ENCODE measurements at places on chromosomes 11 and 22. TPM values are rescaled to one million over a fixed set of nuclear protein-coding genes. Genes with fewer than 3 reads are reported as not detected.
A peak's percentile ranks its signal among the peaks of the same experiment; 100 is the strongest.

- H3K27ac ChIP-seq: no peak overlapping the region
- no peaks in the 10 kb centered on the region for H3K27me3 ChIP-seq
- H3K36me3 ChIP-seq: no peaks in the 10 kb centered on the region
- no peak overlapping the region for H3K4me3 ChIP-seq
Observed at GRCh38 chr11:120023120-120023519, 114.8 kb downstream of the TRIM29 start.

GRCh38 chr11:25597696-25598095 is 734.2 kb upstream of the ANO3 start:
- no peaks in the 10 kb centered on the region for H3K4me1 ChIP-seq
- no peaks in the 10 kb centered on the region for H3K36me3 ChIP-seq
- no peak overlapping the region for H3K27ac ChIP-seq
- no peak overlapping the region for H3K4me3 ChIP-seq

GRCh38 chr11:71252269-71252769 is at the start of gene SHANK2:
TSS of gene SHANK2 (minus strand) at chr11:71252577. CDS start at chr11:71147326, 105,251 bp downstream.
- no peaks in the 10 kb centered on the region for H3K36me3 ChIP-seq
- DNase-seq: no peak
- peak within 1 kb of the TSS; percentile 14 for H3K27ac ChIP-seq
- peak within 1 kb of the TSS; percentile 59 for H3K4me3 ChIP-seq
- H3K4me1 ChIP-seq: no peaks in the 10 kb centered on the region

- H3K4me3 ChIP-seq: no peak overlapping the region
- no peak overlapping the region for H3K27ac ChIP-seq
- no peaks in the 10 kb centered on the region for H3K36me3 ChIP-seq
- DNase-seq: no peak
Observed at GRCh38 chr22:36166518-36167220, 6.1 kb upstream of the APOL3 start.

- H3K36me3 ChIP-seq: peaks cover 8% of the 10 kb centered on the region
- H3K27me3 ChIP-seq: no peaks in the 10 kb centered on the region
- peak overlapping the region; percentile 29 for H3K27ac ChIP-seq
- H3K4me3 ChIP-seq: no peak overlapping the region
Observed at GRCh38 chr11:65305501-65306268, 9.0 kb upstream of the CDC42EP2 start.

DNA sequence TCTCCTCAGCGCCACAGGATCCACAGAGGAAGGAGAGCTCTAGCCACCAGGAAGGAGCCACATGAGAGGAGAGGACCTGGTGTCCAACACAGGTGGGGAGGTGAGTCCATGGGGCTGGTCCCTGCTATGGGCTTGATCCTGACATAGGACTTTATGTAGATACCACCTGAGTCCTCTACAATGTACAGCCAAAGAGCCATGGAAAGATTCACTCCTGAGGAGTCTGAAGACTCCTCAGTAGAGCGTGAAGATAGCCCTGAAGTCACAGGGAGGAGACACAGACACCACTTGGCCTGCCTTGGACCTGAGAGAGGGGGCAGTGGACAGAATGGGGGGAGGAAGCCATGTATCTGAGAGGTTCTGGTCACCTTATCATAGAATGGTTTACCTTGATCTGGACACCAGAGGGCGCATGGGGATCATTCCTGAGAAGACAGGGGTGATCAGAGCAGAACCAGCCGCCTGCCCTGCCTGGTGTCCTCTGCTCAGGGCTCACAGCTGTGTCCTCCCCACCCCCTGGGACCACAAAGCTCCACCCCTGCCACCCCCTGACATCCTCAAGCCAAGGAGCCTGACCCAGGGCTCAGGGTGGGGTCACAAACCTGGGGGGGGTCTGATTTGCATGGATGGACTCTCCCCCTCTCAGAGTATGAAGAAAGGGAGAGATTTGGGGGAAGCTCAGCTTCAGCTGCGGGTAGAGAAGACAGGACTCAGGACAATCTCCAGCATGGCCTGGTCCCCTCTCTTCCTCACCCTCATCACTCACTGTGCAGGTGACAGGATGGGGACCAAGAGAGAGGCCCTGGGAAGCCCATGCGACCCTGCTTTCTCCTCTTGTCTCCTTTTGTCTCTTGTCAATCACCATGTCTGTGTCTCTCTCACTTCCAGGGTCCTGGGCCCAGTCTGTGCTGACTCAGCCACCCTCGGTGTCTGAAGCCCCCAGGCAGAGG is 77.0 kb downstream of the ZNF280B start:
- no peaks in the 10 kb centered on the region for H3K4me1 ChIP-seq
- H3K36me3 ChIP-seq: no peaks in the 10 kb centered on the region
- H3K27me3 ChIP-seq: no peaks in the 10 kb centered on the region
- H3K4me3 ChIP-seq: no peak overlapping the region
- H3K27ac ChIP-seq: no peak overlapping the region
- DNase-seq: peak; percentile 32

- no peaks in the 10 kb centered on the region for H3K36me3 ChIP-seq
- peak overlapping the region; percentile 69 for H3K4me3 ChIP-seq
- H3K27ac ChIP-seq: no peak overlapping the region
- no peaks in the 10 kb centered on the region for H3K4me1 ChIP-seq
- DNase-seq: peak; percentile 28
Observed at GRCh38 chr22:36977401-36977861, 41.8 kb downstream of the TST start.

- no peaks in the 10 kb centered on the region for H3K27me3 ChIP-seq
- no peak overlapping the region for H3K27ac ChIP-seq
- no peaks in the 10 kb centered on the region for H3K36me3 ChIP-seq
- H3K4me1 ChIP-seq: no peaks in the 10 kb centered on the region
Observed at GRCh38 chr11:130533871-130534270, 85.4 kb downstream of the ADAMTS15 start.

DNA sequence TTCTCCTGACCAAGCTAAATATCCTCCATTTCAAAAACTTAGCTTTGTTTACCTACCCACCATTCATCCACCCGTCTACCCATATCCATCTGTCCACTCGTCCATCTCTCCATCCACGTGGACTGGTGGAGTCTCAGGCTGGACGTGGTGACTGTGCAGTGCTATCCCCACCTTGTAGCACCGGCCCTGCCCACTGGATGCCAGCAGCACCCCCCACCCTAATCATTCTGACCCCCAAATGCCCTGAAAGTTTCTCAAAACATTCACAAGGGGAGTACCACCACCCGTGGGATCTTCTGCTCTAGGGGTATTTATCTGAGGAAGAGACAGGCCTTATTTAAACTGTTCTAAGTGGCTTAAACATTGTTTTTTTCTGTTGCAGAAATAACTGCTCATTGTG is 206.4 kb downstream of the TBC1D22A start:
- DNase-seq: no peak
- H3K4me1 ChIP-seq: no peaks in the 10 kb centered on the region
- no peaks in the 10 kb centered on the region for H3K36me3 ChIP-seq
- no peak overlapping the region for H3K27ac ChIP-seq
- no peaks in the 10 kb centered on the region for H3K27me3 ChIP-seq
- no peak overlapping the region for H3K4me3 ChIP-seq

DNA sequence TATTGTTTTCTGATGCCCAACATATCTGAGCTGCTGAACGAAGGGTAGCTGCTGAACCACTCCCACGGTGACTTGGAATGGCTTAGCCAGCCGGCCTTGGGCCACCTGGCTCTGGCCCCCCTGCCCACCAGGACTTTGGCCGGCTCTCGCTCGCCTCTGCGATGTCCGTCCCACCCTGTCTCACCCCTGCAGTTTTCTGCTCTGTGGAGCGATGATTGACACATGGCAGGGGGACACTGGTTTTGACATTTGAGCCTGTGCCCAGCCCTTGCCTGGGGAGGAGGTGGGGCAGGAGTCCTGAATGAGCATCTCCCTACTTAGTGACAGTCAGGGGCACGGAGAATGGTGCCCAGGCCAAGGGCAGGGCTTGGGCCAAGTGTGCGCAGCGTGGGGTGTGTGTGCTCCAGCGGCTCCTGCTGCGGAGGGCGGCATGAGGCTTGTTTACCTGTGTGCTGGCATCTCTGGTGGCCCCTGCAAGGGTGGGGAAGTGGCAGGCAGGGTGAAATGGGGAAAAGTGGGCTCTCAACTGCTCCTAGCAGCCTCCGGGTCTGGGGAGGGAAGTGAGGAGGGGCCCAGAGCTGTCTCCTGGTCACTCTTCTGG is 15.7 kb upstream of the CDKN1C start:
- H3K4me3 ChIP-seq: peak overlapping the region; percentile 19
- DNase-seq: no peak
- H3K27me3 ChIP-seq: no peaks in the 10 kb centered on the region
- H3K4me1 ChIP-seq: peaks cover 16% of the 10 kb centered on the region
- no peaks in the 10 kb centered on the region for H3K36me3 ChIP-seq
- H3K27ac ChIP-seq: peak overlapping the region; percentile 63

GRCh38 chr11:71193431-71193830 is 58.9 kb downstream of the SHANK2 start:
- H3K27me3 ChIP-seq: no peaks in the 10 kb centered on the region
- no peak overlapping the region for H3K4me3 ChIP-seq
- DNase-seq: no peak
- H3K4me1 ChIP-seq: no peaks in the 10 kb centered on the region
- no peaks in the 10 kb centered on the region for H3K36me3 ChIP-seq

GRCh38 chr22:46077669-46078099 is 72.6 kb upstream of the PPARA start:
- peak overlapping the region; percentile 98 for H3K4me3 ChIP-seq
- H3K27me3 ChIP-seq: no peaks in the 10 kb centered on the region
- DNase-seq: peak; percentile 66
- peaks cover 43% of the 10 kb centered on the region for H3K36me3 ChIP-seq

GRCh38 chr11:116202922-116203321 is 569.9 kb downstream of the BUD13 start:
- no peak overlapping the region for H3K4me3 ChIP-seq
- no peaks in the 10 kb centered on the region for H3K4me1 ChIP-seq
- DNase-seq: no peak
- no peaks in the 10 kb centered on the region for H3K27me3 ChIP-seq
- no peak overlapping the region for H3K27ac ChIP-seq
- H3K36me3 ChIP-seq: no peaks in the 10 kb centered on the region

DNA sequence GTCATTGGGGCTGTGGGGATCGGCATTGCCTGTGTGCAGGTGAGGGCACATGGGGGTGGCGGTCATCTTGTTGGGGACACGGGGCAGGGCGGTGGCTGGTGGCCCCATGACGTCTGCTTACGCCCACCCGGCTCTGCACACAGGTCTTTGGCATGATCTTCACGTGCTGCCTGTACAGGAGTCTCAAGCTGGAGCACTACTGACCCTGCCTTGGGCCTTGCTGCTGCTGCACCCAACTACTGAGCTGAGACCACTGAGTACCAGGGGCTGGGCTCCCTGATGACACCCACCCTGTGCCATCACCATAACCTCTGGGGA is 4.4 kb downstream of the POLR2L start:
- H3K4me1 ChIP-seq: peaks cover 26% of the 10 kb centered on the region
- no peak overlapping the region for H3K27ac ChIP-seq
- H3K27me3 ChIP-seq: no peaks in the 10 kb centered on the region
- no peak for DNase-seq
- peaks cover 45% of the 10 kb centered on the region for H3K36me3 ChIP-seq
- H3K4me3 ChIP-seq: no peak overlapping the region

DNA sequence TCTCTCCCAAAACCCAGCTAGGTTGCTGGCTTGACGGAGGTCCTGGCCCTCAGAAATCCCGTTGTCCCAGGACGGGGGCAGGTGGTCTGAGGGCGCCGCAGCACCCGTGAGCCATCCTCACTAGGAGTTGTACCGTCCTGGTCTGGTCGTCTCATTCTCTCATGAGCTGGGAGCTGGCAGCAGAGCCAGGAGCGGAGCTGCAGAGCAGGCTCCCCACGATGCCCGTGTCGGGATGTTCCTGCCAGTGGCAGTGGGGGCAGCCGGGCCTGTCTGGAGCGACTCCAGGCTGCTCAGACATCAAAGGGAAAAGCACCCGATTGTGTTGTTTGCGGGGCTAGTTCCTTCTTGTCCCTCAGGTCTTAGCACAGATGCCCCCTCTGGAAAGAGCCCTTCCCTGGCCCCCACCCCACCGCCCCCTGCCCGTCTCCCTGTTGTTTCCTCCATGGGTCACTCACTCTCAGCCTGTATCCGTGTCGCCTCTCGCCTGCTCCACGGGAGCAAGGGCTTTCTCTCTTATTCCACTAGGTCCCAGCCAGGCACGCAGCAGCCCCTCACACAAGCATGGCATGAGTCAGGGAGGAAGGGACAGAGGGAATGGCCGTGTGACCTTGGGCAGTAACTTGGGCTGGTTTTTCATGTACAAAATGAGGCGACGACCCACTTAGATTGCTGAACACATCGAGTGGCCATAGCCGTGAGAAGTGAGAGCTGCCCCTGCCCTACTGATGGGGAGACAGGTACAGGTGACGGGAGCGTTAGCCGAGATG is 23.2 kb upstream of the MGAT3 start:
- peaks cover 5% of the 10 kb centered on the region for H3K36me3 ChIP-seq
- DNase-seq: no peak
- H3K4me3 ChIP-seq: no peak overlapping the region
- H3K27me3 ChIP-seq: no peaks in the 10 kb centered on the region
- H3K4me1 ChIP-seq: peaks cover 14% of the 10 kb centered on the region
- no peak overlapping the region for H3K27ac ChIP-seq

- peak; percentile 53 for DNase-seq
- H3K4me3 ChIP-seq: no peak overlapping the region
- no peaks in the 10 kb centered on the region for H3K27me3 ChIP-seq
- H3K4me1 ChIP-seq: no peaks in the 10 kb centered on the region
- H3K36me3 ChIP-seq: no peaks in the 10 kb centered on the region
Observed at GRCh38 chr11:62012451-62012831, 45.0 kb upstream of the FTH1 start.

DNA sequence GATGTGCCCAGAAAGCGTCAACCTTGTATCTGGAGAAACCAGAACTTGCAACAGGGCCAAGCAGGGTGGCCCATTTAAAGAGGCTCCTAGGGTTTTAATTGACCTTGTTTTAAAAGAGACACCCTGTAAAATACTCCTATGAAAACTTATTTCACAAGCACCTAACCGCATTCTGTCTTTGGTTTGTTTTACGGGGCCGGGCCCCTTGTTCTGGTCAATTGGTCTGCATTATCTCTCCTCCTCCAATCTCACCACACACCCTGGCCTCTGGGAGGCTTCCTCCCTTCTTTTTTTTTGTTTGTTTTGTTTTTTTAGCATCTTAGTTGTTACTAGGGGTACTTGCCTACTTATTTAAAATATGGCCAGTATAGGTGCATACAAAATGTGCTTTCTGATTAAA is 4.7 kb downstream of the EHF start:
- H3K4me3 ChIP-seq: no peak overlapping the region
- no peak for DNase-seq
- no peak overlapping the region for H3K27ac ChIP-seq
- no peaks in the 10 kb centered on the region for H3K27me3 ChIP-seq

DNA sequence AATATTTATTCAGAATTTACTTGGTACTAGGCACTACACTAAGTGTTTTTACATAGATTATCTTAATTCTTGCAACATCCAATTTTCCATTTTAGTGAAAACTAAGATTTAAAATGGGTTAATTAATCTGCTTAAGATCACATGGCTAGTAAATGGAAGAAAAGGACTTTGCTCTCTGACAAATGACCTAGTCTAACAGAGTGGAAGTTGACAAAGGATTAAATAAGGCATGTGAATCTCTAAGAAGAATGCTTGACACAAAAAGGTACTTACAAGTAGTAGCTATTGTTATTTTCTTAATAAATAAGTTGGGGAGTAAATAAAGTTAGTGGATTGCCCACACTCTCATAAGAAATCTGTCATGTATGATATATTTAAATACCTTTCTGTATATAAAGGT is 584.8 kb downstream of the DLG2 start:
- no peaks in the 10 kb centered on the region for H3K4me1 ChIP-seq
- H3K27ac ChIP-seq: no peak overlapping the region
- no peak for DNase-seq
- H3K27me3 ChIP-seq: no peaks in the 10 kb centered on the region

TTLL1 gene
- 15.7 TPM for total RNA-seq

ROBO3 gene
- 11.6 TPM for total RNA-seq

PHETA2 gene
- 20.0 TPM for total RNA-seq

SLC22A9 gene
- total RNA-seq: not detected

KCNK4 gene
- total RNA-seq: not detected

APOL5 gene
- total RNA-seq: not detected

WDR74 gene
- total RNA-seq: 85.3 TPM

APOL4 gene
- total RNA-seq: 2.0 TPM

OR4A16 gene
- not detected for total RNA-seq

FGF3 gene
- not detected for total RNA-seq

CCT8L2 gene
- total RNA-seq: not detected
